ENCODE measurements at places on chromosomes 5 and 9.

- no peak for DNase-seq
These were observed 81.7 kb downstream of the DOCK8 start for GRCh38 chr9:296411-296810.

- DNase-seq = no peak
These were observed 22.0 kb downstream of the INSYN2B start for GRCh38 chr5:169958278-169958677.

DNA sequence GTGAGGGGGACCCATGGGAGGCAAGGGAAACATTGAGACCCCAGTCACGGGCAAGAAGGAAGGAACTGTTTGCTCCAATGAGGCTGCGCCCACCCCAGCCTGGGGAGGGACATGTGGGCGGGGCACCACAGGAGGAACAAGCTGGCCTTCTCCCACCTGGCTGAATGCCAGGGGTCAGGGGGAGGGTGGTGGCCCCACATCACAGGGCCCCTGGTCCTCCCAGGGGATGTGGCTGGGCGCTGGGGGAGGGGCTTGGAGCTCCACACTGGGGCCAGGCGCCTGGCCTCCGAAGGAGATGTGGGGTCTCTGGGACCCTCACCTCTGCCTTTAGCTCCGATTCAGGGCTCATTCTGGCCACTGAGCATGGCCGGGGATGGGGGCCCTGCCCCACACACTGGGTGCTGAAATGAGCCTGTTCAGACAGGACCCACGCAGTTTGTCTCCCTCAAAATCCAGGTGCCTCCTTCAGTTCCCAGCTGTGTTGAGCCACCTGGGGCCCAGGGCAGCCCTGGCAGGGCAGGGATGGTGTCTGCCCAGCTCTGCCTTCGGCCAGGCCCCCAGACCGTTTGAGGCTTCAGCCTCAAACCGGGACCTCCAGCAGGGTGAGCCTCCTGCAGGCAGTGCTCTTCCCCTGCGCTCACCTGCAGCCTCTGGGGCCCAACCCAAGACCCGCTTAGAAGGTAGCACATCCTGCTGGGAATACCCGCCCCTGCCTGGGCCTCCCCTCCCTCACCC, 33.2 kb upstream of the NOTCH1 start:
- no peak for DNase-seq

- no peak for DNase-seq
These were observed 304.2 kb downstream of the ENC1 start for GRCh38 chr5:74336297-74336696.

GRCh38 chr9:38390442-38390841, 2.1 kb upstream of the ALDH1B1 start:
- no peak for DNase-seq

GRCh38 chr5:7325975-7326913, 69.7 kb upstream of the ADCY2 start:
- DNase-seq = no peak

GRCh38 chr5:15704397-15704947, 204.5 kb downstream of the FBXL7 start:
- no peak for DNase-seq

DNA sequence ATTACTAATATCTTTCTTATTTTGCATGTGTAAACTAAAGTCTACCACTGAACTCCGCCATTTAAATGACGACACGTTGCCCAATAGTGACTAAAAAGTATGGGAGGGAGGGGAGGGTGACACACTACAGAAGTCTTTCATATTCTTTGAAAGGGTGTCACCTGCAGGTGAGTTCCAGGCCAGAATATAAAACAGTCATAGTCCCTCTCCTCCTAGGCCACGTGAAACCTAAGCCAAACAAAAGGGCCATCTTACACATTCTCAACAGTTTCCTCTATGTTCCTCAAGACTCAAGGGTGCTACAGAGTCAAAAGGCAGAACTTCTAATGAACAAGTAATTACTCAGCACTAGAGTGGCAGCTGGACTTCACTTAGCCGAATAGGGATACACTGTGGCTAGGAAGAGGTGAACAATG, 6.4 kb downstream of the CEMIP2 start:
- DNase-seq = no peak

- DNase-seq = no peak
These were observed 210.2 kb downstream of the DAB2IP start for GRCh38 chr9:121861501-121862180.

DNA sequence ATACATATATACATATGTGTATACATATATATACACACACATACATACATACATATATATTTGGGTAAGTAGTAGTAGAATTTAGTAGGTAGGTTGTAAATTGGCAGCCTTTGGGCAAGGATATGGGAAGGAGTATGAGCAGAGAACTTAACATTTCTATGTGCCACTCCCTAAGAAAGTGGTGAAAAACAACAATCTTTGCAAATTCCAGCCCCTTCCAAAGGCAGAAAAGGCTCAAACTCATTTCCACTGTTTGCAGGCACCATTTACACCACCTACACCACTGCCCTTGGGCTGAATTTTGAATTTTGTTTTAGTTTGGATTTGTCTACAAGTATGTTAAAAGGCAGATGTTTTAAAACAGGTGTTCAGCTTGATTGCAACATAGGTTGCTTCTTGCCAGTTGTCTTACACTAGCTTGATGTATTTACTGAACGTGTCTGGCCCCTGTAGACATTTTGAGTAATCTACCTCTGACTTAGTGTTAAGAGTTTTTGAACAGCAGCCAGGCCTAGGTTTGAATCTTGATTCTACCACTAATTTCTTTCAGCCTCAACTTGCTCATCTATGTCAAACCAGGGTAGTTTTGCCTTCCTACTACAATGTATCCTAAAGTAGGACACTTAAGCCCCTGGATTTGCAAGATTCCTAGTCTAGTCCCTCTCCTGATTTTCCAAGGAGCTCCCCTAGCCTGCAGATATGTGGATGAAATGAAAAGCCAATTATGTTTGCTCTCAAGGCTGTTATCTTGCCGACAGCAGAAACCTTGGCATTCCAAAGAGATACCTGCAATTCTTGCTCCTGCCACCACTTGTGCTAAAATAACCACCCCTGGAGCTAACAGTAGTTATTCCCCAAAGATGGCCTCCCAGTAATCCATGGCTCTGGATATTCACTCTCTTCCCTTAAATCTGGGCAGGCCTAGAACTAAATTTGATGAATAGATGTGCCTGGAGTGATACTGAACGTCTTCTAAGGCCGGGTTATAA, 156.2 kb upstream of the SLC44A1 start:
- no peak for DNase-seq

DNA sequence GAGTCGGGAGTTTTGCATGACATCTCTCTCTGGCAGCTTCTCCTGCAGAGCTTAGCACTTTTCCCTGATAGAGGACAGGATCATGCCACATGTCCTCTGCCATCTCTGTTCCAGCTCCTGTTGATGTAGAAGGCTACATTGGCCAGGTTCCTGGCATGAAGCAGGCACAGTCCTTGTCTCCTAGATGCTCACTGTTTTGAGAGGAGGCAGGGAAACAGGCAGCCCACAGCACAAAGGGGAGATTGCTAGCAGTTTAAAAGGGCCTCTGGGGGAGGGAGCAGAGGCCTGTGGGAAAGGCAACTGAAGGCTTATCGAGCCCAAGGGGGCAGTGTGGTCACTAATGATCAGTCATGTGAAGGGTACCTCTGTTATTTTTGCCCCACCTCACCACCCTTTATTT, 10.7 kb downstream of the ARHGAP26 start:
- DNase-seq = no peak

DNA sequence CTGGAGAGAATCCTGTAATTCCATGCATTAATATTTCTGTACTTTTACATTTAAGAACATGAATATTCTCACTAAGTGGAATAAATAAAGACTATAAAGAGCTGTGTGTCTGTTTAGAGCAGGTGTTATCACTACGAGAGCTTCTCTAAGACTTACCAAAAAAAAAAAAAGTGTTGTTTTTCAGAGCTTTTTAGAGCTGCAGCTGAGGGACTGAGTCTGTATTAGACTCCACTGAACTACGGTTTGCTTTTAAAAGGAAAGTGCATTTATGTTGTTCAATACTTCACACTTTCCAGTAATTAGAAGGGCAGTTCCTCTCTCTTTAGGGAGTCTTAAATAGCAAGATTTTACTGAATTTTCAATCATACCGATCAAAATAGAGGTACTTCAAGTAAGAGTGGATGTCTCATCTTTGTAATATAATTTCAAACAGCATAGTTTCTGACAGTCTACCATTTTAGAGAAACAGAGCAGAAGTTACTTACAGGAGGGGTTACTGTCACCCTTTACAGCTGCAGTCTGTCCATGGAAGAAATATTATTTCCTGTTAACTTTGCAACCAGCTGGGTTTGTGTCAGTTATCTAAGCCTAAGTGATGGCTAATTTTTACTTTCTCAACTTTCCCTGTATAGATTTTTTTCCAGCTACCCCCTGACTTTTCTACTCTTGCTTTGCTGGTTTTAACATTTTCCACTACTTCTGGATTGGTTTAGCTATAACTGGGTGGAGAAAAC, 2.4 kb downstream of the SYK start:
- no peak for DNase-seq

DNA sequence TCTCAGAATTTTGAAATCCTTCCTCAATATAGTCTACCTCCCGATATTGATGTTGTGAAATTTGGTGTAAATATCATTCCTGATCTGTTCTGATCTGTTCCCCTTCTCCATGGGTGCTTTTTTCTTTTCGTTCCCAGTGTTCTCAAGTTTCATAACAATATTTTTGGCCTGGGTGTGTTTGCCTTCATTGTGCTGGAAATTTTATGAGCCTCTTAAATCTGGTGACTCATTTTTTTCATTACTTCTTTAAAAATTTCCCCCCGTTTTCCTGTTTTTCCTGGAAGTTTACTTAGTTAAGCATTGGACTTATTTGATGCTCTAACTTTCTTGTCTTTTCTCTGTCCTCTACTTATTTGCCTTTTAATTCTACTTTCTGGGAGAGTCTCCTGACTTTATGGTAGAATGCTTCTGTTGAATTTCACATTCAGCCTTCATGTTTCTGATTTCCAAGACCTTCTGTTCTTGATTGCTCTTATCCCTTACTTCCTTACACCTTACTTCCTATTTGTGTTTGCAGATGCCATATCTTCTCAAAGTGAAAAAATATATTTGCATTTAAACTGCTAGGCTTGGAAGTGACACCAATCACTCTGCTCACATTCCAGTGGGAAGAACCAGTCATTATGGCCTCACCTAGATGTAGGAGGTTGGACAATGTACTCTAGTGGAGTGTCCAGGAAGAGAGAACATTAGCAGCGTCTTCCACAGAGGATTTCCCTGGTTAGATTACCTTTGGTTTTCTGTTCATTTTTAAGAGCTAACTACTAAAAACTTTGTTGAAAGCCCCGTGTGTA, 441.9 kb downstream of the ARHGEF28 start:
- DNase-seq = no peak

DNA sequence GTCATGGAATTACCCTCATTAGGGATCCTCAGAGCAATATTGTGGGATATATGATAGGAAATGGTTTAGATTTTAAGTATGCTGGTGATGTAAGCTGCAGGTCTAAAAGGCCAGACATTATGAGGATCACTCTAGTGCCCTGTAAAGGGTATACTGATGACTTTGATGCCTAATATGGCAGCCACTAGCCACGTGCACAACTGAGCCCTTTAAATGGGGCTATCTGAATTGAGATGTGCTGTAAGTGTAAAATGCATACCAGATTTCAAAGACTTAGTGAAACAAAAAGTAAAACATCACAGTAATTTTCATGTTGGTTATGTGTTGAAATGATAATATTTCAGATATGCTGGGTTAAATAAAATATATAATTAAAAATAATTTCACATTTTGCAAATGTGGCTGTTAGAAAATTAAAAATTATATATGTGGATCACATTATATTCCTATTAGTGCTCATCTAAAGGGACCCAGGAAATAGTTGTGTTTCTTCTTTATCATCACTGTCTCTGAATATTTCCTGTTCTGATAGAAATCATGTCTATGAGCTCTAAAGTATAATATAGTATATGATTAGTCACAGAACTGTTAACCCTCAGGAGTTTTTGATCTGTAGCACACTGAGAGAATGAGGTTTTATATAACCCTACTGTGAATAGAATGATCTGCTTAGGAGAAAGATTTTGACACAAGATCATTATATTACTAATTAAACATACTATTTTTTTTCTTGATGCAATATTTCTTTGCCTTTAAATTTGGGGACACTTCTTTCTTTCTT, 50.1 kb downstream of the OSTF1 start:
- no peak for DNase-seq

GRCh38 chr5:3996707-3997336, 401.2 kb downstream of the IRX1 start:
- no peak for DNase-seq

DNA sequence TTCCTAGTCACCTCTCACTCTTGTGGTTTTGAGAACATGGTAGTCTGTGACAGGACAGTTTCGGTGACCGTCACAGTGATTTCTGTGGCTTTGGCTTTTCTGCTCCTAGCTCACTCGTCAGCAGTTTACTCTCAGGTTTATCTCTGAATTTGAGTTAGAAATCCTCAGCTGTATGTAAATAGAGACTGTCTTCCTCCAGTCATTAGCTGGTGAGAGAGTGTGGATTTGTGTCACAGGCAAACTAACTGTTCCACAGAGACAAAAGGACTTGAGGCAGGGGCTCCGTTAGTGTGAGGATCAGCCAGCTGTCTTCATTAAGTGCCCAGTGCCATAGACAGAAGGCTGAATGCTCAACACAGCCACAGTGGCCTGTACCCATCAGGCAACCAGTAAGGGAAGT, 131.4 kb downstream of the CD180 start:
- peak; percentile 1 for DNase-seq

DNA sequence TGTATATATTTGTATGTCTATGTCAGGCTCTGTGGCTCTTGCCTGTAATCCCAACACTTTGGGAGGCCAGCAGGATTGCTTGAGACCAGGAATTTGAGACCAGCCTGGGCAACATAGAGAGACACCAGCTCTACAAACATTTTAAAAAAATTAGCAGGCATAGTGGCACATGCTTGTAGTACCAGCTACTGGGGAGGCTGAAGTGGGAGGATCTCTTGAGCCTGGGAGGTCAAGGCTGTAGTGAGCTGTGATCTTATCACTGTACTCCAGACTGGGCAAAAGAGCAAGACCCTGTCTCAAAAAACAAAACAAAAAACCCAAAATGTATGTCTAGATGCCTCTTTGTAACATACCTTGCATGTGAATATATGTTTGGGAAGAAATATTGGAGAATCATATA, 15.8 kb downstream of the ARRDC3 start:
- no peak for DNase-seq

DNA sequence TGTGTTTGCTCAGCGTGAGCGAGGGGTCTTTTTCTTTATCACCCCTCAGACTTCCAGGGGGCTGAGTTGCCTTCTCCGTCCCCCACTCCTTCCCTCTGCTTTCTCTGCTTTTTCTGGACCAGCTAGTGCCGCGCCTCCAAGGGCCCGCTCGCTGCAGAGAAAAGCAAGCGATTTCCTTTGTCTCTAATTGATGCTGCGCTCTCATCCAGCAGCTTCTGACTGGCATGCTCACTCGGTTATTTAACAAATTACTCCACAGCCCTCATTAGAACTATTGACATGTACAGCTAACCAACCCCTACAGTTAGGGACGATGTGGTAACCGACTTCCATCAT, 288.0 kb downstream of the ELAVL2 start:
- DNase-seq = no peak

DNA sequence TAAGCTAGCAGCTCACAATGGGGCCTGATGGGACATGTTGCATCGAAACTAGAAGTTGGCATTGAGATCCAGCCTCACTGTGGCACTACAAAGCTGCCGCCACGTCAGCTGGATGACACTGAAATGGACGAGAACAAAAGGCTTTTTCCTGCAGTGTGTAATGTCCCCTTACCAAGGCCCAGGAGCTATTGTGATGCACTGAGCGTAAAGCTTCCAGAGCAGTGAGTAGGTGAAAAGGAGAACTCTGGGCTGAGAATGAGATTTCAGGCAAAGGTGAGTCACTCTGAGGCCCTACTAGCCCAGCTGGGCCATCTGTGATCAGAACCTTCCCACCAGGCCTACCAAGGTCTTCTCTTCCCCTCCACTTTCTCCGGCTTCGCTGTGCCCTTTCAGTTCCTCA, 528.1 kb upstream of the KLF4 start:
- DNase-seq = no peak

Measured in activated naive CD8-positive, alpha-beta T cell treated with anti-CD3 and anti-CD28 coated beads for 36 hours (primary cell).